ENCODE measurements at places on chromosomes 2 and 18.
A peak's percentile ranks its signal among the peaks of the same experiment; 100 is the strongest.

GRCh38 chr2:112938904-112939303 lies 27.9 kb downstream of the IL37 start:
- DNase-seq: peak; percentile 44

DNA sequence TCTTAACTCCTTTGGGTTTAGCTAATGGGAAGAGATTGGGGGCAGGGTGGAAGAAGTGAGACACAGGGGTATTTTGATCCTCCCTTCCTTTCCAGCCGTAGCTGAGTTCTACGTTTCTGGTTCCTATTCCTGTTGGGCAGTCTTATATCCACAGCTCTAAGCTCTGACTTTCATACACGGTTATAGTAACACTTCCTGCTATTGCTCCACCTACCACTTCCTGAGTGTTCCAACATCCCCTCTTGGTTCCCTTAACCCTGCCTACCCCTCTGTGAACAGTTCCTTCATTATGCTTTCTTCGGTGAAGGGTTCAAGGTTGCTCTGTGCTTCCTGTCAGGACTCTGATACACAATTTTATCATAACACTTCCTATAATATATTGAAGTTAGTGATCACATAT lies 205.1 kb downstream of the DNAH7 start:
- DNase-seq: no peak

DNA sequence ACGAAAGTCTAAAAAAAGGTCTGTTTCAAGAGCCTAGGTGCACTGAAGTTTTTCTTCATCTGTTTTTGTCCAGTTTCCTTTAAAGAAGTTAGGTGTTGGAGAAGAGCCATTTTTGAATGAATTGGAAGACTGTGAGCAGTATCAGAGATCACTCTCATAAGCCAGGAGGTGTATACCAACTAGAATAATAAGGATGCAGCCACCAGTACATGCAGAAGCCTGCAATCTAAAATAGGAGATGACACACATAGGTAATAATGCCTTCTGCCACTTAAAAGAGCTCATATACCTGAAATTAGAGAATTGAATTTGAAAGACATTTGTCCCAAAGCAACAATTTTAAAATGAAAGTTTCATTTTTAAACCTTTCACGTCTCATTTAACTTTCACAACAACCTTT lies 81.7 kb downstream of the RBMS1 start:
- DNase-seq: no peak

DNA sequence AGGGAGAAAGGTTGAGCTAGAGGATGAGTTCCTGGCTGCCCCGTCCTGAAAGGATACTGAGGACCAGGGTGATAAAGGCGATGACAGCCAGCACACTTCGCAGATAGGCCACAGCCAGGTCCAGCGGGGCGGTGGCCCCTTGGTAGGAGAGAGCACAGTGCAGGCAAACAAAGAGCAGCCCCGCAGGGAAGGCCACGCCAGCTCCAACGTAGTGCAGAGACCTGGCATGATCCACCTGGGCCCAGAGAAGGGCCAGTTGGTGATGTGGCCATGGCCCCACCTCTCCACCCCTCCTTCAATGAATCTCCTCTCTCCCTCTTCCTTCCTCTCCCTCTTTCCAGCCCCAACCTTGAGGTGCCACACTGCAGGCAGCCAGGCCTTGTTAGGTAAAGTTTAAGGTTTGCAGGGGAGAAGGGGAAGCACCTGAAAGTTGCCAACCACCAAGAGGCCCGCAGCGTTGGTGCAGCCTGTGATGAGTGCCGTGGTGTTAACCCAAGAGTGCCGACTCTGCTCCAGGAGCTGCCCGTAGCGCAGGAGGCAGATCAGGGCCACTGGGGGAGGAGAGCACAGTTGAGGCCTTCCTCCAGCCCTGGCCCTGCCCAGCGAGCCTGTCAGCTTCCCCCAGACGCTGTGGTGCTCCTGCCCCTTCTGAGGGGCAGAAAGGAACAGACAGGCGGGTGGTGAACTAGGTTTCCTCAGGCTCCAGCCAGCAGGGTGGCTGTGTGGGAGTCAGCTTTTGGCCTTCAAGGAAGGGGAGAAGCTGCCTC lies 2.8 kb downstream of the TMEM150A start:
- no peak for DNase-seq

DNA sequence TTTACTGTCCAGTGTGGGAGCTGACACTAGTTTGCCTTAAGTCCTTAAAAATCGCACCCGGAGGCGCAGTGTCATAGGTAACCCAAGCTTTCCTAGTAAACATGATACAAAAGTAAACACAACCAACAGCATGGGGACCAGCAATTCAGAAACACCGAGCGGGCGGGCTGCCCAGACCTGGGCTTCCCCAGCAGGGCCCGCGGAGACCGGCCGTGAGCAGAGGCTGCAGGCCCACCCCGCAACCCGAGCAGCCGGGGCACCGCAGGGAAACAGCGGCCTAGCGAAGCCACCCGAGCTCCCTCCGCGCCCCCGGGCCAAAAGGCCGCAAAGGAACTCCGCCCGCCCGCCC lies 296 bp downstream of the TTC21B start:
- DNase-seq: no peak

- peak; percentile 96 for DNase-seq
Measured at GRCh38 chr18:11167778-11168177, 18.4 kb upstream of the PIEZO2 start.

GRCh38 chr2:39018638-39019037 lies 102.2 kb downstream of the SOS1 start:
- DNase-seq: no peak

GRCh38 chr2:46645681-46646162 lies 166.4 kb downstream of the TMEM247 start:
- DNase-seq: peak; percentile 97

- DNase-seq: no peak
Measured at GRCh38 chr2:209578394-209579001, 154.7 kb downstream of the MAP2 start.

- peak; percentile 98 for DNase-seq
Measured at GRCh38 chr2:8794923-8795825, 42.2 kb downstream of the KIDINS220 start.

DNA sequence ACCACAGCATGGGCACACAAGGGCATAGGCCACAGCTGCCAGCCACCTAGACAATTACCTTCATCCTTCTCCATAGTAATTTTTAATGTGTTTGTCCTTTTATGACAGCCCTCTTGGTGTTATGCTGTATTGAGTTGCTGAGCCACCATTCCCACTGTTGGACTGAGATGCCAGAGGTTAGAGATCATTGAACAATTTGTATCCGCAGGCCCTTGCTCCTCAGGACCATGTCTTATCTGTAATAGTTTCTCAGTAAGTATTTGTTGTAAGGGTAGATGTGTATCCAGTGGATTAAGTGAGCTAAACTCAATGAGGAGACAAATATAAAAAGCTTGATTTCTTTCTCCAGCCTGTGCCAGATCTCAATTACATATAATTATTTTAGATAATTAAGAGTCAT lies 832.8 kb upstream of the ID2 start:
- no peak for DNase-seq

- no peak for DNase-seq
Measured at GRCh38 chr18:57146956-57147636, at the start of gene BOD1L2. Gene BOD1L2 (plus strand): TSS chr18:57147087. CDS start chr18:57147313, 226 bp downstream.

GRCh38 chr18:23071285-23071684 lies 64.0 kb upstream of the CABLES1 start:
- DNase-seq: peak; percentile 17

DNA sequence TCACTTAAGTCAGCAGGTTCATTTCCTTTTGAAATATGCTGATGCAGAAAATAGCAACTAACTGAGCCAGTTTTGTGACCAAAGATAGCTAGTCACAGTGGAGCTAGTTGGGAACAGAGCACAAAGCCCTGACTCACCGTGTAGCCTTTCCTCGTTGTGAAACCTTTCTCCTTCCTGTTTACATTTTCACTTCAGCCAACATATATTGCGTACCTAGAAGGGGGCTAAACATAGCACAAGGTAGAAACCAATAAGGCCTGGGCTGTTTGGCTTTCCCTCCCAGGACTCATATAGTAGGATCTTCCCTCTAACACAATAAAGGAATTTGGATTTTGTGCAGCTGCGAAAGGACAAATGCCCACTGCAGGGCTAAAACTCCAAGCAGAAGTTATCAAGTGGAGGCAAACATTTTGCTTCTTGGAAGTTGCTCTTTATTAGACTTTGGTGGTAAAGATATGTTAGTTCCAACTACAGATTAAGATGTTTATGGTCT lies 24.5 kb upstream of the LPIN2 start:
- DNase-seq: peak; percentile 87

DNA sequence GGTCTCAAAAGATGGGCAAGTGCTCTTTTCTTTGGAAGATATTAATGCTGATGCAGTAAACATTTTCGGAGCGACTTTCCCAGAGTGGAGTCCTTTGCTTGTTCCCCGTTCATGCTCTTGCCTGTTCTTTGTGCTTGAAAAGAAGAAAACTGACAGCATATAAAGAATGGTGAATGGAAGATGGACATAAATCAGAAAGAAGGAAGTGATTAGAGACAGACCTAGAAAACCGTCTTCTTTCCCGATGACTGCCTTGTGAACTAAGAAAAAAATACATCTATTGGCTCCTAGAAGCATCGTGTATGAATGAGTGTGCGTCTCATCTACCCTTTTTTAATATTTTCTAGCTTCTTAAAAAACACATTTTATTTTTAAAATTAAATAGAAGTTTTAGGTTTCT lies 740.1 kb upstream of the FANCL start:
- no peak for DNase-seq

GRCh38 chr2:144146076-144146475 lies 373.8 kb downstream of the ZEB2 start:
- peak; percentile 44 for DNase-seq

GRCh38 chr2:223554923-223555322 lies 47.2 kb downstream of the SCG2 start:
- no peak for DNase-seq

DNA sequence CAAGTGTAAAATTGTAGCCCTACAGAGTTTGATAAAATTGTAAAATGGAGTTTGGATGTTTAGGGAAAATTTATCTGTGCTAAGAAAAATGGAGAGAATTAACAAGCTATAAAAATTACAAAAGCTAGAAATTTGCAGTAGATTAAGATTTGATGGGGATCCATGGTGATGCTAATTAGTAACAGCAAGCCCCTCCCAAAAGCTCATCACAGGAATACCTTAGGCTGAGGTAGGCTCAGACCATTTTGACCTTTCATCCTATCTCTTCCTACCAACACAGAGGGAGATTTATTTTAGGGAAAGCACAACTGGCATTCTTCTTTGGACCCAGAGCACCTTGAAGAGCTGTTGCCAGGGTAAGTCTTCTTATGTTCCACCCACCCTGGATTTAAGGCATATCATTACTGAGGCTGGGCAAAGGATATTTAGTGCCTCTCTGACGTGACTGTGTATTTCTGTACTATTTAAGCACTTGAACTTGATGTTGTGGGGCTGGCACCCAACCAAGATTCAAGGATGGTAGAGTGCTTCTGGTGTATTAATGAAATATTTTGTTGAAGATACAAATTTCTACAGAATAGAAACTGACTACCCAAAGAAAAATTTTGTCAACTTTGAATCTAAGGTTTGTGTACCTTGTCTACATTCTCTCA lies 70.8 kb upstream of the SLC39A10 start:
- DNase-seq: no peak

DNA sequence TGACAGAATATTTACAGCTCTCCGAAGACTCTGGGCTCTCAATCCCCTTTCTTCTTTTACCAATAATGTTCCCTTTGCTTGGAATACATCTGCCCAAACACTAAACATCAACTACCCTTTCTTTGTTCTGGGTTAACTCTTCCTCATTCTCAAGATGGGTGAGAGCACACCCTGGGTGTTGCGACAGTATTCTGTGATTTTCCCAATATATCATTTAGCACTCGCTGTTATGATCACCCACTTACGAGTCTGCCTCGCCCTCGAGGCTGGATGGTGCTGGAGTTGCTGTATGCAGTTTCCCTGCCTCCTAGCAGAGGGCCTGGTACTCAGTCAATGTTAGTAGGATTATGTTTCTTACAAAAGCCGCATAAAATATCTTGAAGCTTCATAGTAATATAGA lies 93.2 kb downstream of the SOCS6 start:
- no peak for DNase-seq

GRCh38 chr2:66041902-66042657 lies 392.8 kb upstream of the MEIS1 start:
- no peak for DNase-seq

DNA sequence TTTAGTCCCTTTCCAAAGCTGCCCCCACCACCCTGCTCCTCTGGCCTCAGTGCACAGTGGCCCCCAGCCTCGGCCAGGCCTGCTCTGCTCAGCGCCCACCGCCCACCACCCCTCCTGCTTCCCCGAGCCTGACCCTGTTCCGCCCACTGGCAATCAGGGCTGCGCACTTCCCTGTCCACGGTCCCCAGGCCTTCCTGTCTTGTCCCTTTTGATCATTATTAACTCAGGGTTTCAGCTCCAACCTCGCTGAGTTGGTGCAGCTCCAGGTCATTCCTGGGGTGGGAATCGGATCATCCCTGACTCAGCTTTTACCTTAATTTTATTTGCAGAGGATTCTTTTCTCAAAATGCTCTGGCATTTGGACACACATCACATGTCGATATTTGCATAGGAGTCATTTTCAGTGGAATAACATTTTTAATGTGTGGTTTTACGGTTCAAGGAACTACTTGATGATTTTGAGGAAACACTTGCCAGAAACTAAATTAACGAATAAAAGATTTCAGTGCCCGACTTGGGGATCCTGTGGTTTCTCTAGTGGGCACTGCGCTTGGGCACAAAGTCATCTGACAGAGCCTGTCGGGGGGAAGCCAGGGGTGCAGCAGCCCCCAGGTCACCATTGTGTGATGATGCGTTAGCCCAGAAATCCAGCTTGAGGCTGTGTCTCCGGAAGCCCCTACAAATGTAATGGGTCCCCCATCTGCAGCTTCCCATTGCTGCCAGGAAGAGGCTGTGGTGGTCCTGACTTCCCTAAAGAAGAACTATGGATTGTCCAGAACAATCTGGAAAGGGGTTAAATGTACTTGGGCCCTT lies 1.0 kb upstream of the ESPNL start:
- no peak for DNase-seq

DNA sequence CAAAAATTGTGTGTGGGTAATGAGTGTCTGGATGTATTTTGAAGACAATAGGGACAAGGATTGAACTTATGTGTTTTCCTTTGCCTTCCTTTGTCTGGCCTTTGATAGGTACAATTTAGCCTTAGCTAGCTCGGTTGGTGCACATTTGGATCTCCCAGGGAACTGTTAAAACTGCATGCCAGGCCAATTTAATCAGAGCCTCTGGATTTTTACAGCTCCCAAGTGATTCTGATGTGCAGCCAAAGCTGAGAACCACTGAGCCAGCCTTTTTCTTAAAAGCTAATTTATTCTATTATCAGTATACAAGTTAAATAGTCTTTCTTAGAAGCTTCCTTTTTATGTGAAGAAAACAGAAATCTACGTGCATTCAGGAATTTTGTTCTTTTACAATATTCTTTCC lies 25.0 kb downstream of the PLEK start:
- no peak for DNase-seq

- peak; percentile 97 for DNase-seq
Measured at GRCh38 chr18:3623769-3624545, 174.0 kb downstream of the TGIF1 start.

GRCh38 chr2:38416296-38417036 lies 39.4 kb upstream of the ATL2 start:
- no peak for DNase-seq

- DNase-seq: no peak
Measured at GRCh38 chr2:53865962-53866361, 6.2 kb upstream of the GPR75 start.

- peak; percentile 48 for DNase-seq
Measured at GRCh38 chr2:217283460-217283859, 423.6 kb upstream of the TNP1 start.

GRCh38 chr2:120829633-120830025 lies 94.0 kb downstream of the GLI2 start:
- no peak for DNase-seq

- DNase-seq: no peak
Measured at GRCh38 chr18:49645196-49645595, 83.3 kb downstream of the LIPG start.

GRCh38 chr2:201130524-201131186 lies 14.7 kb downstream of the CFLAR start:
- DNase-seq: peak; percentile 97
